ENCODE measurements at places on chromosomes 7 and 10.

- DNase-seq, result no peak
Observed at GRCh38 chr7:106534271-106534846, 126.6 kb downstream of the CCDC71L start.

- DNase-seq, result peak; percentile 55
Observed at GRCh38 chr10:93495654-93496321, 624 bp upstream of the CEP55 start.

- DNase-seq, result no peak
Observed at GRCh38 chr7:47813620-47814260, 134.5 kb downstream of the PKD1L1 start.

- no peak for DNase-seq
Observed at GRCh38 chr10:129631006-129631405, 164.0 kb downstream of the MGMT start.

DNA sequence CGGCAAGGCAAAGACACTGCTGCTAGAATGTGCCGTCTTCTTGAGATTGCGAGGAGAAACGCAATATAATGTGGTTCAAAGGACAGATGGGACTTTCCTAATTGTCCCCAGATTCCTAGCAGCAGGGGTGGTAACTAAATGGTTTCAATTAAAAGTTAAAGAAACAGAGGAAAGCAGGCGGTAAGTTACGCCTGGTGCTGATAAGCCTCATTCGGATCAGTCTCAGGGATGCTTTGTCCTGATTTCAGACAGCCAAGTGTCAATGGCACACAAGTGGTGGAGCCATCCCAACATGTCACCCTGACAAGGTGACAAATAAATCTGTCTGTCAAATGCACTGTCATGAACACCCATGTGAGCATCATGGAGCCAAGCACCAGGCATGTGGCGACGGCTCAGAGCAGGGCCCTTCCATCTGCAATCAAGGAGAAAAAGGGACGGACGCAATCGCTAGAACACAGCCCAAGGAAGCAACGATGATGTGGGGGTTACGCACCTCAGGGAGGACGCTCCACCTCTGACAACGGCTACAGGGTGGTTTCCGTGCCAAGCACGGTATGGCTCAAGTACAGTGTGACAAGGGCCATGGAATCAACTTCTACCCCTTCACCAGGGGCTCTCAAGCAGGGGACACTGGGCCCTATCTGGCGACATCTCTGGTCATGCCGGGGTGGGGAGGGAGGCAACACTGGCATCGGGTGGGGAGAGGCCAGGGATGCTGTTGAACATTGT, 66.2 kb downstream of the CTBP2 start:
- DNase-seq, result no peak

DNA sequence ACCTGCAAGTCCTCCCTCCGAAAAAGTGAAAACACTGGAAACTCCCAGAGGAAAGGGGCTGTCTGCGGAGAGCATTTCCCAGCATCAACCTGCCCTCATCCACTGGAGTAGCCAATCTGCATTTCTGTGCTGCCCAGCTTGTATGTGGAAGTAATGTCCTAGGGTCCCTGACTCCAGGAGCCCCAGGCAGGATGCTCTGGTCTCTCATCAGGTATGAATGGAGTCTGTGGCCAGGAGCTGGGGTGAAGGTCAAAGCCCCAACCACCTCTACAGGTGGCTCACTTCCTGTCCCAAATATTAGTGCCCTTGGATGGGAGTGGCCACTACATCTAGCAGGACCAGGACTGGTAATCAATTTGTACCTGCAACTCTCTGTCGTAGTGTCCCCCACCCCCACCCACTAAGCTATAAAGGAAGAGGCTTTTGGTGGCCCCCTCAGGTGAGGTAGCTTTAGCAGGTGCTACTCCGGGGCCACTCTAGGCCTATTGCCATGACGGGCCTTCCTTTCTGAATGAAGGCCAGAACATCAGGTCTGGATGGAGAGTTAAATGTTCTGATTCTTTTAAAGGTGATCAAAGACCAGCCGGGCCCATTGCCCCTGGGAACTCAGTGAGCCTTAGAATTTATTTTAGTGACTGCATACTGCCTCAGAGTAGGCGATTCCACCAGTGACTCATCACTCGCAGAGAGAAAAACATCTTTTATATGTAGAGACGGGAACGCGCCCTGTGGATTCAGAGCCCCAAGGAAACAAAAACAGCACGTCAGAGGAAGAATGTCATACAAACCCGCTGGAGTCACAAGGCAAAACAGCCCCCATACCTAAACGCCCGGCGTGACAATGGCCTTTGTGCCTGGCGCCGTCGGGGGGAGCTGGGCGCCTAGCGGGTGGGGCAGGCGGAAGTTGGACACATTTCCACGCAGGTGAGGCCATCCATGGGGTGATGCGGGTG, 13.0 kb downstream of the EN2 start:
- peak; percentile 55 for DNase-seq

DNA sequence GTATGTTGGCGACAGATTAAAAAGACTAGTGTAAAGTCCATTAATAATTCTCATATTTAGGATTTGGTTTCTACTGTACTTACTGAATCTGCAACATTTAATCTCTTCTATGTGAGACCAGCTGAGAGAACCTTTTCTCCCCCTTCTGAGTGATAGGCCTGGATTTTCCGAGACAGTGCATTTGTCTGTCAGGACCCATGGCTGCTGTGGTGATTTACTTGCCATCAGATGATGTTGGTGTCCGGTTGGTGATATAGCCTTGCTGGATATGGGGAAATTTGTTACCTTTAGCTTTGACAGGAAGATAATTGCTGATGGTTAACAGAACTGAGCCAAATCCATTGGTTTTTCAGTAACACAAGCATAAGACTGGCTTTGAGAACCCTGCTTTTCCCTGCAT, 517.2 kb downstream of the LRMDA start:
- no peak for DNase-seq

DNA sequence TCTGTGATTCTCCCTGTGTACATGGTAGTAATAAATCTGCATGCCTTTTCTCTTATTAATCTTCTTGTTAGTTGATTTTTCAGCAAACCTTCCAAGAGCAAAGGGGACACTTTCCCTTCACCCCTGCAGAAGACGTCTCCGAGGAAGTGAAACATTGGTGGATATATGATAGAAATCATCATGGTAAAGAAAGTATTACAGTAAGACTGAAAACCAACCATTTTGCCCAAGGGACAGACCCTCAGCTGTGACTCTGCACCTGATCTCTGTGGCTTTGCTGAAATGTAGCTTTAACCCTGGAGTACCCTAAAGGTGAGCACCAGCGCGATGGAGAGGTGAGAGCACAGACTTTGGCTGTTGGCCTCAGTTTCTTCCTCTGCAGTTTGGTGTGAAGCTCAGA, 32.8 kb upstream of the MYO3A start:
- DNase-seq, result no peak

GRCh38 chr10:29620112-29620690, 14.6 kb downstream of the SVIL start:
- no peak for DNase-seq

DNA sequence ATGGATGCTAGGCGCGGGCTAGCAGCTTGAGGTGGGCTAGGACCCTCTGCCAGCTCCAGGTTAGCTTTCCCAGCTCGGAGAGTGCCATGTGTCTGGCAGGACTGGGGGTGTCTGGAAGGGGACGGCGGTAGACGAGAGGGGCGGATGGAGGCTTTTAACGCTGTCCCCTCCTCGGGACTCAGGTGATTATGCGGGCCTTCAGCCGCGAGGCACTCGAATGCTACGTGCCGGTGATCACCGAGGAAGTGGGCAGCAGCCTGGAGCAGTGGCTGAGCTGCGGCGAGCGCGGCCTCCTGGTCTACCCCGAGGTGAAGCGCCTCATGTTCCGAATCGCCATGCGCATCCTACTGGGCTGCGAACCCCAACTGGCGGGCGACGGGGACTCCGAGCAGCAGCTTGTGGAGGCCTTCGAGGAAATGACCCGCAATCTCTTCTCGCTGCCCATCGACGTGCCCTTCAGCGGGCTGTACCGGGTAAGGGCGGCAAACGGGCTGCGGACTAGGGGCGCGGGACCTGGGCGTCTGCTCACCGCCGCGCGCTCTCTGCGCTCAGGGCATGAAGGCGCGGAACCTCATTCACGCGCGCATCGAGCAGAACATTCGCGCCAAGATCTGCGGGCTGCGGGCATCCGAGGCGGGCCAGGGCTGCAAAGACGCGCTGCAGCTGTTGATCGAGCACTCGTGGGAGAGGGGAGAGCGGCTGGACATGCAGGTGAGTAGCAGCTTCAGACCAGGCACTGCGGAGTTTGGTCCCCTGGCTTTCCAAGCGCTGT, 1.1 kb downstream of the CYP26A1 start:
- no peak for DNase-seq

DNA sequence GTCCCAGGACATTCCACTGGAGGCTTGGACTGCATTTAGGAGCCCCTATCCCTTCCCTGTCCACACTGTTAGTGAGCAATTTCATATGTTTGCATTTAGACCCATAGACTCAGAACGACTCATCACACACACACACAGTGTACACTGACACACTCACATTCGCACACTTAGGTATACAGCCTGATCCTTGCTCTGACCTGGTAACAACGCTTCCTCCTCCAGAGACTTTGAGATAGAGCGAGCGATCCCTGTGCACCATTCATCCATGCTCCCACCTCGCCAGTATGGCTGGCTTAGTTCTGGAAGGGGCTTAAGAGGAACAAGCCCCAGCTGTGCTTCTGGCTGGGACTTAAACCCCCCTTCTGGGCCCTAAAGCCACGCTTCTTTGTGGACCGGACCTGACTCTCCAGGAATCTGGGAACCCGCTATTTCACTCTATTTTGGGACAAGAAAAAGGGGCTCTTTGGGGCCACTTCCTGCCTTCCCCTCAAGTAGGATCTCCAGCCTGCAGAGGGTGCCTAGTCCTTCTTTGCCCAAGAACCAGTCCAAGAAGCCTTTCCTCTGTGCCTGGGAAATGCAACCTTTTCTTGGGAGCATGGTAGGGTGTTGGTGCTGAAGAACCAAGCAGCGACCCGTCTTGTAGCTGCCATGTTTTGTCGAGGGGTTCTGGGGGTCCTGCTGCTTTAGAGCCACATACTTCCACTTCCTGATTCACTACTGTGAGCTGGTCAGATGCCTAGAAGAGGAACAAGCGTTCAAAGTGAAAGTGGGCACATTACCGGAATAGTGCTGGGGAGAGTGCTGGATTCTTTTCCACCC, 1.1 kb upstream of the HOXA13 start:
- DNase-seq, result peak; percentile 46

- DNase-seq, result no peak
Observed at GRCh38 chr10:12656518-12657142, 307.3 kb downstream of the CAMK1D start.

- no peak for DNase-seq
Observed at GRCh38 chr7:91949221-91950009, 8.8 kb downstream of the AKAP9 start.

- no peak for DNase-seq
Observed at GRCh38 chr10:76394707-76395042, 963.3 kb downstream of the LRMDA start.

GRCh38 chr7:156680281-156680680, 39.7 kb downstream of the RNF32 start:
- no peak for DNase-seq

GRCh38 chr7:159118197-159118595, 26.5 kb downstream of the VIPR2 start:
- DNase-seq, result no peak

DNA sequence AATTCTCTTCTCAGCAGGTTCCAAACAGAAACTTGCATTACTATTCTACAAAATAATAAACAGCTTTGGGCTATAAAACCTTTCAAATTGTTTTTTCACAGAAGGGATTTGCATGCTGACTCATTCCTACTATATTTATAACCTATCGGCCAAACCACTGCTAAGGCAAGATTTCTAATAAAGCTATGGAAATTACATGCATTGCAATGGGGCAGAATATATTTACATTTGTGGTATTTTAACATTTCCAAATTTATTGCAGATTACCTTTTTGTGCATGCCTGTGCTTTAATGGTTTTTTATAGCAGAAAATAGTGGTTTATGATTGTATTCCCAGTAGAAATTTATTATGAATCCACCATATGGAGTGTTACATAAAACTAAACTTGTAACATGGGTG, 69.0 kb upstream of the NPVF start:
- DNase-seq, result no peak

GRCh38 chr7:45180084-45180986, 22.7 kb downstream of the RAMP3 start:
- peak; percentile 25 for DNase-seq

GRCh38 chr7:122886357-122887081, at the start of gene CADPS2:
Gene CADPS2 (minus strand): TSS chr7:122886460. CDS start chr7:122886337, 123 bp downstream.
- peak; percentile 90 for DNase-seq

GRCh38 chr7:17651863-17652385, 288.4 kb downstream of the SNX13 start:
- DNase-seq, result no peak

All from ecto neural progenitor cell (in vitro differentiated cells).